Natural killer cell (primary cell): ENCODE measurements at places on chromosomes 6 and 20. TPM values are rescaled to one million over a fixed set of nuclear protein-coding genes. Genes with fewer than 3 reads are reported as not detected.

DNA sequence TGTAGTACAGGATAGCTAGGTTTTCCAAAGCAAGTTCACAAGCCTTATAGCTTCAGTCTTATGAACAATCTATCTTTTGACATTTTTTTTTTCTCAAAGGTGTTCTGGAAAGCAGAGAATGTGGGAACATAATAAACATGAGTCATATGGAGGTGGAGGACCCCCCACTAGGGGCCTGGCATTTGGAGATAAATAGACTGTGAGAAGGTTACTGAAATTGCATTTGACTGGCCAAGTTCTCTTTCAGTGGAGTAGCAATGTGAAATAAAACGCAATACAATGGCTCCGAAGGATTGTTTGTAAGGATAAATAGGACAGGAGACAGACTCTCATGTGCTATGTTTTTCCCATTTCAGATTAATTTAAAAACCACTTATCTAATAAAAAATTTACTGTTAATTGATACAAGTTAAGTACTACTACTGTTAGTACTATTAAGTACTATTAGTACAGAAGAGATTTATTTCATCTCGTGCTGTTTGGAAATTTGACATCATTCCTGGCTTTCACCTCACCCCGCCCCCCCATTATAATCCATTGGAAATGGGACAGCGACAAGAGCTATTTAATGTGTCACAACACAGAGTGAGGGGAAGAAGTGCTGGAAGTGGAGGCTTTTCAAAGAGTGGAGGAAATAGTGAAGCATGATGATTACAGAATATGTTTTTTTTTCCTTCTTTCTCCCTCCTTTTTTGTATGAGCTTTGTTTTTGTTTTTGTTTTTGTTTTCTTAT lies 122.6 kb upstream of the ID4 start:
- no peak for DNase-seq

DNA sequence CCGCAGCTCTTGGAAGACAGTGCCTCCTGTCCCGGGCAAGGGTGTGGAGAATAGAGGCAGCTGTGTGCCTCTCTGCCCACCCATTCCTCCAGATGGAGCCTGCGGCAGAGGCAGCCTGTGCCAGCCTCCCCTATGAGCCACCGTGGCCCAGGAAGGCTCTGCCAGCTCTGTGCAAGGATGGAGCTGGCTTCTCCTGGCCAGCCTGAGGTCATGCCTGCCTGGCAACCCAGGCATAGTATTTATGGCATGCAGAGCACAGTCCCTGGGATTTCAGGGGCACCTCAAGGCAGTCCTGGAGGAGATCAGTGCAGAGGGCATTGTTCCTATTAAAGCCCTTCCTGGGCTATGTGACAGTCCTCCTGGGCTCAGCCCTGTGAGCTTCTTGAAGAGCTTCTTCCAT lies 1.5 kb downstream of the EPB41L1 start:
- DNase-seq = no peak

DNA sequence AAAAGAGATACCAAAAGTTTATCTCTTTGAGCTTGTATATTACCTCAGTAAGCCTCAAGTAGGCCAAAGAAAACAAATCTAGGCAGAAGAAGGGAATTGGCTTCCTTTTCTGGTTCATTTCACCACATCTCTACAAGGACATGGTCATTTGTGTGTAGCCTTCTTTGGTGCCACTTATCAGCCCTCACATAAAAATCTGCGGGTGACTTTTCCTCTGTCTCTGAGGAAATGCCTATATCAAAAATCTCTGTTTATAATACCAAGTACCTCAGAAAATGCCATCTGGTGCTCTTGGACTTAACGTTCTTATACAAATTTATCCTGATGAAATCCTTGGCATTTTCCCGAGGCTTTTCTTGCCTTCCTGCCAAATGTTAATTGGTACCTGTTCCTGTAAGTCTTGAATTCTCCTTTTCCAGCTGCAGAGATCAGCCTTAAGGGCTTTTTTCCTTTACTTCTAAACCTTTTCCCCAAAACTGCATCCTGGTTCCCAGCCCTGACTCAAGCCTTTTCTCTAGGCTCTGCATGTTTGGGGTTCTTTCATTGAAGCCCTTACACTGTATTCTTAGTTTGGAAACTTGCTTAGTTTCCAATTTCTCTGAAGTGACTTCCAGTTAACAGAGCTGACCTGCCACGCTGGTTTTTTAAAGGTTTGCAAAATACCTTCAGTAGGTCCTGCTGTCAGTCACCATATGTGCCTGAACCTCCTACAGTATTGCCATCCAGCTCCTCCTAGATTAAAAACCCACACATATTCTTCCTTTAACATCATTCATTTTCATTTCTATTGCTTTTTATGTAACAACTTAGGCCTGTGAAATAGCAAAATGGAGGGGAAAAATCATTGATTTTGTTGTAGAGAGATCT lies 191.2 kb upstream of the PREP start:
- DNase-seq = no peak

DNA sequence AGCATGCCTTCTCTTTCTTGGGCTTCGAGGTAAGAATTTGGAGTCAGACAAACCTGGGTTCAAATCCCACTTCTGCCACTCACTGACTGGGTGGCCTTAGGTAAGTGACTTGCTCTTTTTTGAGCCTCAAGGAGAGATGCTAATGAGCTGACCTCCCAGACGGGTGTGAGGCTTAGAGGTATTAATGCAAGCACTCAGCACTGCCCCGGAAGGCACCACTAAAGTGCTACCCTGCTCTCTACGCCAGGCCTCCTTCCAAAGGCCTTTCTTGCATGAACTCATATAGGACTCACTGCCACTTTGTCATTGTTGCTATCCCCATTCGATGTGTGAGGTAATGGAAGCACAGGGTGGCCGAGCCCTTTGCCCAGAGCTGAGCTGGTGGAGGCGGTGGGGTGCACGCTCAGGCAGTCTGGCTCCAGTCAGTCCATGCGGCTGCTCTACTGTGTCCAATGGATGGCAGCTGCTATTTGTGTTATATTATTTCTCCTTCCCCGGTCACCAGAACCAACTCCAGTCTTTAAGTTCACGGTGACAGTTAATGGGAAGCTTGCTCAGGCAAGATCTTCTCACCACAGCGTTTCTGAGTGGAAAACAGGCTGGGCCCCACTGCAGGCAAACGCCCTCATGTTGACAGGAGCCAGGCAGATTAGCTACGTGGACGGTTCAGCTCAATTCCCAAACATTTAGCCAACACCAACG lies 55.2 kb upstream of the MLN start:
- no peak for DNase-seq

- DNase-seq = no peak
Measured at GRCh38 chr6:15672291-15672690, 9.5 kb upstream of the DTNBP1 start.

DNA sequence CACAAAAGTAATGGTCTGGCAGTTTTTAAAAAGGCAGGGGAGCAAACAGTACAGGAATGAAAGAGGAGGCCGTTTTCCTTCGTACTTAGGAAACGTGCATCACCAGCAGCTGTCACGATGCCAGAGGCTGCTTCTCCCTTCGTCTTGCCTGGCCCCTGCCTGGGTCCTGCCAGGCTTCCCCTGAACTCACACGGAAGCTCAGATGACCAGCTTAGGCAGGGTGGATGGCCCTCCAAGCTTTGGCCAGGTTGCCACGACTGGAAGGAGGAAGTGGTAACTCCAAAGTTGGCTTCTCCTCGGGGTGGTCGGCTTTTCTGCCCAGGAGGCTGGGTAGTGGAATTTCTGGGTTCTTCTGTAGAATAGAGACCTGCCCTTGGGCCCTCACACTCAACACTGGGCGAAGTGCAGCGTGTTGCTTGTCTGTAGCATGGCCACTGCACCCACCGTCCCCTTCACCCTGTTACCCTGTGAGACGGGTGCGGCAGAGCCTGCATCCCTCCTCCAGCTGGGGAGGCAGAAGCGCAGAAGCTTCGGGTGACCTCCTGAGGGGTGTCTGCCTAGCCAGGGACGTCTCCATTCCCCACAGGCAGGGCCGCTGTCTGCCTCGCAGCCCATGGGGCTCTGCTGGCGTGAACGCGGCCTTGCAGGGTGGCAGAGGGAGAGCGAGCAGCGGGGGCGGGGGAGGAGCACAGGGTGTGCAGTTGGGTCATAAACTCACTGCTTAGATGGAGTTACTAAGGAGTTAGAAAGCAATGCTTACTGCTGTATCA lies 18.4 kb upstream of the RBM38 start:
- no peak for DNase-seq

DNA sequence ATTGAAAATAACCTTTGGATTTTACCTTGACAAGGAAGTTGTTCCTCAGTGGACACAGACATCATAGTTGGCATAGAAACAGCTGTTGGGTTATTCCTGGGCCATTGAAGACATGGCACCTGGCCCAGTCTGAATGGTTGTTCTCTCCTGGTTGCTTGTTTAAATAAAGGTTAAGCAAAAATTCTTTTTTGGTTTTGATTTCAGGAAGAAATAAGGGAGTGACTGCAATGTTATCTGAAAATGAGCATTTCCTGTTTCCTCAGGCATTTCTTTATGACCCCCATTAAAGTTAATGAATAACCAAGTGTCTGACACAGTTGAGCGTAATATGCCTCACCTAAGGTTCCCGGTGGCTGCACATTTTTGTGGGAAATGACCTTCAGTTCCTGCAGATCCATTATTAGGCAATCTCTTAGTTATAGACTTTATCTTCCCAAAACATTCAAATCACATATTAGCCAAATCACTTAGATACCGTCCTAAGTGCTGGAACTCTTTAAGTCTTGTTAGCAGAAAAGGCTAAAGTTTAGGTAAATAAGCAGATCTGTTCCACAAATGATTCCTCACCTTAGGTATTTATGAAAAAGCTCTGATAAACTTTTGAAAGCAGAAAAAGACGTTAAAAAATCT lies 648.7 kb upstream of the FLRT3 start:
- DNase-seq = no peak

DNA sequence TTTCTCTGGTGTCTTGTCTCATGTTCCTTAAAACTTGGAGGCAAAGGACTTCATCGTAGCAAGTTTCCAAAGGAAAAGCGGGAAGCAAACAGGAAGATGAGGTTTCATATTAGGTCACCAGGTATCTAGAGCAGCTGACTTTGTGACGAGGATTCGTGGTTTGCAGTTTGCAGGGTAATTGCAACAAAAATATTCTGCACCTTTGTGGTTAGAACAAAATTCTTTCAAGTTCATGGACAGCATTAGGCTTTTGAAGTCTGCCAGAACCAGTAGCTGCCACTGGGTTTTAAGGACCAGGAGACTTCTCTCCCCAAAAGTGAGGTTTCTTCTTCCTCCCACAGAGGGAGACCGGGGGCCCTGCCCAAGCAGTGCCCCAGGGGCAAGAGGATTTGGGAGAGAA lies 63.4 kb downstream of the RPP40 start:
- no peak for DNase-seq

DNA sequence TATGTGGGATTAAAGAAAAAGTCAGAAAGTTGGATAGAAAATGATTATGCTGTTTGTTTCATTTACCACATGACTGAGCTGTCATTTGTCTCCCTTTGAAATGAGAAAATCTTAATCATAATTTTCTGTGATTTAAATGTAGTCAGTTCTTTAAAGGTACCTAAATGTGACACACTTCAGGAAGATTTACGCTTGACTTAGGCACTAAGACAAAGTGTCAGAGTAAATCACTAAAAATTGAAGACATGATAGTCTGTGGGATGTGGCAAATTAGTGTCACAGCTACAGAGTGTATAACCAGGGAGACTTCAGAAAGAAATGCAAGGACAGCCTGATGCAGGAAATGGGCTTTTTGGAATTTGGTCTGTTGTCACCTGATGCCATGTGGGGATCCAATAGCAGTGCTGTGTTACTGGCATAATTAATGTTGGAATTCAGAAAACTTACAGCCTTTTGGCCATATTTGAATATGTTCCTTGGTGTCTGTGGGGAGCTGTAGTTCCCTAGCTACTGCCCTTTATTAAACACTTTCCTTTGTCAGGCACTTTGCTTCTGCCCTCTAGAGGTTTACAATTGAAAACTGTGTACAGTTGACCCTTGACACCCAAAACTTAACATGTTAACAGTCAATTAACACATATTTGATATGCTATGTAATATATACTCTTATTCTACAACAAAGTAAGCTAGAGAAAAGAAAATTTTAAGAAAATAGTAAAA lies 493.8 kb downstream of the UTRN start:
- DNase-seq = no peak

GRCh38 chr6:12761376-12762115 lies 45.0 kb downstream of the PHACTR1 start:
- no peak for DNase-seq

GRCh38 chr6:29419516-29419915 lies 4.8 kb downstream of the OR12D1 start:
- DNase-seq = no peak

DNA sequence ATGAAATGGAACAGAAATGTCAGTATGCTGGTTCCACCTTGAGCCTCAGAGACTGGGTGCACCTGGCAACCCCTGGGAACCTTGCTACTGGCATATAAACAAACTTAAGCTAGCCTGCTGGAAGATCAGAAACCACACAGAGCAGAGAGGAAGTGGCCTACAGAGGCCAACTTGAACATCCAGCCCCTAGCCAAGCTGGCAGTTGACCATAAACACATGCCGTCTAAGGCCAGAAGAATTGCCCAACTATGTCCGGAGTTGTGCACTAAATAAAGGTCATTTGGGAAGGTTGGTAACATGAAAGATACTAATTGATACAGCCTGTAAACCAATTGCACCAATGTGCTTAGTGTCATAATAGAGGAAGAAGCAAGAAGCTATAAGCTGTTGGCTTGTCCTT lies 266.6 kb upstream of the BTBD3 start:
- no peak for DNase-seq

- no peak for DNase-seq
Measured at GRCh38 chr6:158737710-158738615, 81.2 kb downstream of the EZR start.

- peak; percentile 54 for DNase-seq
Measured at GRCh38 chr6:159059141-159059540, 14.3 kb upstream of the TAGAP start.

GRCh38 chr20:45138561-45139300 lies 14.5 kb upstream of the WFDC12 start:
- peak; percentile 46 for DNase-seq

DNA sequence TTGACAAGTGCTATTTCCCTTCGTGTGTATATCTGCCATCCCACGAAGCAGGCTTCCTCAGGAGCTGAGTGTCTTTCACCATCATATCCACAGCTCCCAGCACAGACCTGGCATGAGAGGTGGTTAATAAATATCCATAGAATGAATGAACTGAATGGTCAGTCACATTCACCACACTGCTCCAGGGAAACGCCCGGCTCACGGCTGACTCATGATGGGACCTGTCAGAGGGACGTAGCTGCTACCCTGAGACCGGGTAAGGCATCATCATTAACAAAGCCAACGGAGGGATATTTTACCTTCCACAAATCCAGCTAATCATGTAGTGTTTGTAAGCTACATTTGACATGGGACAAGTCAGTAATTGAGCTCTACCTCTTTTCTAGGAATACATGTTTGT lies 12.5 kb downstream of the AGPAT4 start:
- no peak for DNase-seq

ZNF334 gene
- 0.59 TPM for total RNA-seq

BMP7 gene
- total RNA-seq = not detected

LGSN gene
- not detected for total RNA-seq

CDSN gene
- not detected for total RNA-seq

ATF6B gene
- 187 TPM for total RNA-seq

NNAT gene
- not detected for total RNA-seq

TRIM15 gene
- not detected for total RNA-seq

UQCC2 gene
- total RNA-seq = 15.8 TPM
